CD14-positive monocyte (primary cell): ENCODE measurements at places on chromosomes 12 and 14. TPM values are rescaled to one million over a fixed set of nuclear protein-coding genes. Genes with fewer than 3 reads are reported as not detected.

GDF3 gene
- polyA plus RNA-seq = not detected

- DNase-seq = no peak
Measured at GRCh38 chr12:67428431-67428830, 159.3 kb downstream of the CAND1 start.

DNA sequence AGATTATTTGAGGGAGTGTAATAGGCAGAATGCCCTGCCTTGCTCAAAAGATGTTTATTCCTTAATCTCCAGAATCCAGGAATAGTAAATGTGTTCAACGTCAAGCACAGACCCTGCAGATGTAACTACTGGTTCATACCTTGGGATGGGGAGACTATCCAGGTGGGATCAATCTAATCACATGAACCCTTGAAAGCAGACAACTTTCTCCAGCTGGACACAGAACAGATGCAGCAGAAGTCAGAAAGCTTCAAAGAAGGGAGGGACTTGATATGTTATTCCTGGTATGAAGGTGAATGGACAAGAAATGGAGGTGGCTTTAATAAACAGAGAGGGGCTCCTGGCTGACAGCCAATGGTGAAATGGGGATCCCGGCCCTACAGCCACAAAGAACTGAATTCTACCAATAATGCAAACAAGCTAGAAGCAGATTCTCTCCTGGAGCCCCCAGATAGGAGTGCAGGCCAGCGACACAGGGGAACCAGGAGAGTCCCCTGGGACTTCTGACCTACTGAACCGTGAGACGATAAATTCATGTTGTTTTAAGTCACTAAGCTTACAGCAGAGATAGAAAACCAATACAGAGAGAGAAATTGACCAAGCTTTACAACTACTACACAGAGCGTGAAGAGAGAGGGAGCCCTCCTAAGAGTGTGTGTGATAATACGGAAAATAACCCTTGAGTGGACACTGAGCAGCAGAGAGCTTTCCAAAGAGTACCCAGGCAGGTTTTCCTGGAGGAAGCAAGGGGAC is 133.5 kb upstream of the TMEM132C start:
- no peak for DNase-seq

DNA sequence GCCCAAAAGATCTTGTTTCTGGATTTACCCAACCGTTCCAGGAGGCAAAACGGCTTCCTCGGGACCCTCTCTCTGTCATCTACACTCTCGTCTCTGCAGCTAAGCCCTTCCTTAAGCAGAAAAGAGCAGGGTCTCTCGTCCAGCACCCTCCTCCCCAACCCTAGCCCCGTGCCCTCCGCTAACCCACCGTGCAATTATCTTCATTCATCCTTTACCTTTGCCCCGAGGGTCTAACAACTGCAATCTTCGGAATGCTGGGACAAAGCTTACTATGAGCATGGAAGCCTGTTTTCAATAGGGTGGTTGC is 276 bp upstream of the BMAL2 start:
- no peak for DNase-seq

TRPV4 gene
- 3.1 and 6.1 TPM in 2 replicates for polyA plus RNA-seq

TAS2R31 gene
- polyA plus RNA-seq = not detected
